ENCODE measurements at places on chromosomes 13 and 19.

GRCh38 chr13:113406321-113407102 lies 42.6 kb upstream of the GRTP1 start:
- no peak for DNase-seq

DNA sequence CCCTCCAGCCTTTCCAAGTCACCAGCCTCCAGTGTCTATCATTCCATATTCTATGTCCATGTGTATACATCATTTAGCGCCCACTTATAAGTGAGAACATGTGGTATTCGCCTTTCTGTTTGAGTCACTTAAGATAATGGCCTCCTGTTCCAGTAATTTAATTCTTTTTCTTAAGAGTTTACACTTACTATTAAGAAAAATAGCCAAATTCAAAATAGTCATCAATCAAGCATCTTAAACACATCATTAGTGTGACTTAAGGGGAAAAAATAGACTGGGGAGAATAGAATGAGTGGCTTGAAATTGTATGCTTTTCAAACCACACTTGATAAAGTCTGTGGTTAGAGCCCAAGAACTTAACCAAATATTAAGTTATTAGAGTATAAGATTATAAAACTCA lies 248.0 kb downstream of the MAB21L1 start:
- DNase-seq, result no peak

DNA sequence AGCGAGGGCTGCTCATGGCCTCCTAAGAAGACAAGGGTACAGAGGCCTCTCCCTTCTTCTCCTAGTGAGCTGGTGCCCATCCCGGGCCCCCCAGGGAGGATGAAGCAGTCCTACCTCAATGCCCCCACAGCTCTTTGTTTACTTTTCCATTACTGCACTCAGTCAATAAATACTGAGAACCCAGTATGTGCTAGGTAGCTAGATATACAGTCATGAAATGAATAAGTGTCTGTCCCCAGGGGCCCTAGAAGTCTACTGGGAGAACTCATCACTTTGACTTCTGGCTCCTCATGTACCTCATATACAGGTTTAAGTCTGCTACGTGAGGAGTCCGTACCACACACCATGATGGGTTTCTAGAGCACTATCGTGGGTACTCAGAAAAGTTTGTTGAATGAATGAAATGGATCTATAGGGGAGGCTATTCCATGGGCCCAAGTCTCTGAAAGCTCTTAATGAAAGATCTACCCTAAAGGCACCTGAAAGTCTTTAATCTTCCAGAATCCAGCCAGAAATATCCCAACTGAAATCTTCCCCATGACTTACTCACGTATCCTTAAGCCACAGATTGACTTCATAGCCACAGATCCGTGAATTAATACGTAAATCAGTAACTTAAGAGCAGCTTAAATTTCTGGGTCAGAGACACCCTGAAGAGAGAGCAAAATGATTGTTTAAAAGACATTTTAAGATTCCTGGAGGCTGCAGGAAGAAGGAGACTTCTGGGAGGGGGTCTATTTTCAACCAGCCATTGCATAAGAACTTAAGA lies 51.6 kb upstream of the POMP start:
- DNase-seq, result no peak

GRCh38 chr13:112741185-112741755 lies 51.4 kb downstream of the ATP11A start:
- no peak for DNase-seq

- no peak for DNase-seq
Measured at GRCh38 chr13:46861959-46862358, 34.9 kb downstream of the HTR2A start.

Data from stimulated activated CD8-positive, alpha-beta memory T cell treated with anti-CD3 and anti-CD28 coated beads, Interleukin-4, amount 100 ng/mL, for 4 hours (primary cell).